A549 treated with Mapracorat at 1 μM for 4 hours (cell line): ENCODE measurements at places on chromosomes 6 and 20. TPM values are rescaled to one million over a fixed set of nuclear protein-coding genes. Genes with fewer than 3 reads are reported as not detected.

The VSTM2L gene
- total RNA-seq: 16.6 to 24.7 TPM (median 19.1 TPM) in 5 replicates

The ISM1 gene
- 0.16 to 0.24 TPM (median 0.21 TPM) in 5 replicates for total RNA-seq

The ZNF334 gene
- total RNA-seq: not detected in 5 replicates

The RFX6 gene
- total RNA-seq: not detected in 5 replicates

The CDKN1A gene
- total RNA-seq: 247 to 306 TPM (median 300 TPM) in 5 replicates

The BMP6 gene
- 15.1 to 21.5 TPM (median 19.6 TPM) in 5 replicates for total RNA-seq

The TPMT gene
- total RNA-seq: 5.5 to 6.0 TPM (median 5.8 TPM) in 5 replicates

The MUC21 gene
- total RNA-seq: not detected in 5 replicates

The KHDC1L gene
- total RNA-seq: 0.29 TPM in 1 of 5 replicates, not detected in the others

The CAP2 gene
- 10.6 to 14.6 TPM (median 13.0 TPM) in 5 replicates for total RNA-seq

The SPATA25 gene
- 0.19 to 0.53 TPM (median 0.40 TPM) in 3 of 5 replicates, not detected in the others for total RNA-seq
